ENCODE measurements at places on chromosomes 4 and X.
A peak's percentile ranks its signal among the peaks of the same experiment; 100 is the strongest.

DNA sequence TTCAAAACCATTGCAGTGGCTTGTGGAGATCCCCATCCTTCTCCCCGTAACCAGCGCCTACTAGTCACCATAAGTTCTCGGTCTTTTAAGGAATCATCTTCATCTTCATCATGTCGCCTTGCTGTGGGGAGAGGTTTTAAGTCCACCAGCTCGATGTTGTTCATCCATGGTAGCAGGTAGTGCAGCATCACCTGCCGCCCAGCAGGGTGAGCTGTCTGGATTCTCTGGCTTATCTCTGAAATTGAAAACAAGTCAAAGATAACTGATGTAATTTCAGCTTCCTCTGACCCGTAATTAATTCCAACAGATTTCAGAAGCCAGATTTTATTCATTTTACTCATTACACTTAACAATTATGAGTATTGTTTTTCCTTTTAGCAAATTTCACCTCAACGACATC, 67.4 kb downstream of the ZAR1 start:
- DNase-seq: no peak

DNA sequence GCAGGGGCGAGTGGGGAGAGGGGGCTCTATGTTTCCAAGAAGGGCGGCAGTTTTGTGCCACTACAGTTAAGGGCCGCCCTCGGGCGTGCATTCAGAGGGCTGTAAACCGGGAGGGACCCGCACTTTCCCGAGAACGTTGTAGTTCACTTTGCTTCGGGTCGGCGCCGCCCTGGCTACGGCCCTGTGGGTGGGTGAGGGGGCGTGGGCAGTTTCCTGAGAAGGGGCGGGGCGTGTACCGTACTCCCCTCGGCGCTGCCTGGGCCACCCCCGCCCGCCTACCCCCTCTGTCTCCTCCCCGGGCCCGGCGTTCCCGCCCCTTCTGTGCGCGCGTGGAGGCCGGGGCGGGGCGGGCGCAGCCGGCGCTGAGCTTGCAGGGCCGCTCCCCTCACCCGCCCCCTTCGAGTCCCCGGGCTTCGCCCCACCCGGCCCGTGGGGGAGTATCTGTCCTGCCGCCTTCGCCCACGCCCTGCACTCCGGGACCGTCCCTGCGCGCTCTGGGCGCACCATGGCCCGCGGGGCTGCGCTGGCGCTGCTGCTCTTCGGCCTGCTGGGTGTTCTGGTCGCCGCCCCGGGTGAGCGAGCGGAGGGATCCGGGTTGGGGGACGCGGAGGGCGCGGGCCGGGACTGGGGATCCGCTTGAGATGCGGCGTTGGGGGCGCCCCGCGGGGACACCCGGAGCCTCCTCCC, at the start of gene CD99:
Gene CD99 (plus strand): TSS at position 440 of the 687 bp plus-strand sequence. CDS start 66 bp downstream, at position 506.
- DNase-seq: peak; percentile 69

- DNase-seq: peak; percentile 11
These were observed 91.3 kb downstream of the MFAP3L start for GRCh38 chr4:169934794-169935429.

- DNase-seq: no peak
These were observed 87.0 kb downstream of the KLF8 start for GRCh38 chrX:56319165-56319564.

DNA sequence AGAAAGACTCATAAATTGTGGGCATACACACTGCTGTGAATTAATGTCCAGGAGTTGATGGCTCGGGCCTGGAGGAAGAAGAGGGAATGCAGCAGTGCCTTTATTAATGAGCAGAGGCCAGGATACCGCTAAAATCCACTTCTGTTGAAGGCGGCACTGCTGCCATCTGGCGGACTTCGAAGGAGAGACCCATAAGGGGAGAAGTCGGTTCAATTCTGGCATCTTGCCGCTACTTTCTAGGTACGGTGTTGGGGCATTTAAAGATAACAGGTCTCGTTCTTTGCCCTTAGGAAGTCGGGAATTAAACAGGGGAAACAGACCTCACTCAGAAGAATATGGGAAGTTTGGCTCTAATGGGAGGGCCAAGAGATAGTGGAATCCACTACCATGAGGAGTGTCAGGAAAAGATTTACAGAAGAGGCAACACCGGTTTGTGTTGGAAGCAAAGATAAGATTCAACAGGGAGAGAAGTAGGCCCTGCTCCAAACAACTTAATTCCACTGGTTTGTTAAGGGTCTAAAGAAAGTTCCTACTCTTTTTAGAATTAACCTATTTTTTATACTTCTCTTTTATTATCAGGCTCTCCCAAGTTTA, 133.6 kb upstream of the GIMD1 start:
- peak; percentile 59 for DNase-seq

DNA sequence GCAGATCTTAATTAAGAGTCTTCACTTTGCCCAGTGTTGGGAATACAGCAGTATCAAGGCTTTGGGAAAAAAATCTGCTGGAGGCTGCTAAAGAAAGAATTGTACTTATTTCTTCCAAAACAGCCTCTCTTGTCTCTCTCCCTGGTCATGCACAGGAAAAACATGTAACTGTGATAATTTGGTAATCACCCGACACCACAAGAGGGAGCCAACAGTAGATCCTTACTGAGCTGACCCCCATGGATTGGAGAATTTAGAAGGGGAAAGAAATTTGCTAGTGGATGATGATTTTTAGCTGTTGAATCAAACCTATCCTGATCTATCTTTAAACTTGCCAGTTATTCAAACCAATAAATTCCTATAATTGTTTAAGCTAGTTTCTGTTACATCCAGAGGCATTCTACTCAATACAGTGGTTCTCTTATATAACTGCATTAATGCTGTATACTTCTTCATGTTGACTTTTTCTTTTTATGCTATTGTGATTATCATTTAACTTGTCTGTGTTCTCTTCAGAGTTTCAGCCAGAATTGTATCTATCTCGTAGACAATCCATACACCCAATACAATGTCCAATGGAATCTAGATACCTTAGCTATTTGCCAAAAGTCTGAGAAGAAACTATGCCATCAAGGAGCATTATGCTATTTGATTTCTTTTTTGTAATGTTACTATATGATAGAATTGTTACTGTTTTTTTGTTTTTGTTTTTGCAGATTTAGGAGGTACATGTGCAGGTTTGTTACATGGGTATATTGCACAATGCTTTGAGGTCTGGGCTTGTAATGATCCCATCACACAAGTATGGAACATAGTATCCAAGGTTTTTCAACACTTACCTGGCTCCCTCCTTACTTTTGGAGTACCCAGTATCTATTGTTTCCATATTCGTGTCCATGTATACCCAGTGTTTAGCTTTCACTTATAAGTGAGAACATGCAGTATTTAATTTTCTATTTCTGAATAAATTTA, 31.3 kb upstream of the ARHGEF38 start:
- DNase-seq: peak; percentile 40

DNA sequence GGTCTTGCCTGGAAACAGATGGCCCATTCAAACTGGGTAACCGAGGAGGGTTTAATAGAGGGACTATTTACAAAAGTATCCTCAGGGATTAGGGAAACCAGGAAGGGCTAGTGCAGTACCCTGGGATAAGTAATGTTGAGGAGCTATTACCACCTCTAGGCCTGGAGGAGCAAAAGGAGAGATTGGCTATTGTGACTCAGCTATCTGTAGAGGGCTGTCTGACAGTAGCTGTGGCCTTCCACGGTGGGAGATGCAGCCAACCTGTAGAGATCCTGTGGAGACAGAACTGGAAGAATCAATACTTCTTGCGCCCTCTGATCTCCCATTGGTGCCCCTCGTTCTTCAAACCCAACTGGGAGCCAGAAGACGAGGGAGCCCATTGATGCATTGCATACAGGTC, 34.1 kb upstream of the RPS6KA3 start:
- DNase-seq: peak; percentile 3

DNA sequence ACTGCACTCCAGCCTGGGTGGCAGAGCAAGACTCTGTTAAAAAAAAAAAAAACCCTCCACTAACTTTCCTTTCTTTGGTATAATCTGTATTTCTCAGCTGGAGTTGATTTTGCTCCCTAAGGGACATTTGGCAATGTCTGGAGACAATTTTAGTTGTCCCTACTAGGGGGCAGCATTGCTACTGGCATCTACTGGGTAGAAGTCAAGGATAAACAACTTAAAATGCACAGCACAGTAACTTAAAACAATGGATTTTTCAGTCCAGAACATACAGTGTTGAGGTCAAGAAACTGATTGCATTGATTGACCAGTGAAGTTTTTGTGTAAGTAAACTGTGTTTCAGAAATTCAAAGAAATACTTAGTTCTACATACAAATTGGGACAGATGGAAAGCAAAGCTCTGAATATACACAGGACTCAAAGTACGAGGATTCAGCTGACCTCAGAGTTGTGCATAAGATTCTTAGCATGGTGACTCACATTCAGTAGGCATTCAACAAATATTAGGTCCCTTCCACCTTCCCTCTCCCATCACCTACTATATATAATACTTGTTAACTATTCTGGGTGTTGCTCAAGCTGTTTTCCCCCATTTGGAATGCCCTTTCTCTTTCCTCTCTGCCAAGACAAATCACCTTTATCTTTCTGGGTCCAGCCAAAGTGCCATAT, 8.8 kb downstream of the DDX53 start:
- DNase-seq: no peak

DNA sequence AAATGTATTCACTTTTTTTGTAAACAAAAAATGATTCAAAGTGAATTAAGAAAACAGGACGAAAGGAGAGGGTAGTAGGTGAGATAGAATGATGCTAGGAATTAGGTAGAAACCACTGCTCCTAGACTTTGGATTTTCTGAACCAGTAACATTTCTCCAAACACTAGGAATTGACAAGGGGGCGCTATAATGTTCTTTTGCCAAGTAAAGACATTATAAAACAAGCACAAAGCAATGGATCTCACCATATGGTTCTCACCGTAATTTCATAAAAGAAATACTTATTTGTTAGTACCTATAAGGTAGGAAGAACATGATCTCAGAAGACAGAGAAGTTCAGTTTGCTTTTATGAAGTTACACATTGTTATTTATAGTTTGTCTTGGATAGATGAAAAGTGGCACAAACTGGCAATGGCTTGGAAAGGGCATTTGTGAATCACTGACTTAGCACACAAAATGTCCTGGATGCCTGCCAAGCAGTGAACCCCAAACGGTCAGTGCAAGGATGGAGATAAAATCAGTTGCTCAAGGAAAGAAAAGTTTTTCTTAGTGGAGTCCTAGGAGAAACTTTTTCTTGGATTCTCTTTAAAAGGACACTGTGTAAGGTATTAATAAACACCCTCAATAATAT, 8.1 kb upstream of the TBC1D1 start:
- no peak for DNase-seq

GRCh38 chr4:44985152-44985551, 258.8 kb upstream of the GNPDA2 start:
- no peak for DNase-seq

DNA sequence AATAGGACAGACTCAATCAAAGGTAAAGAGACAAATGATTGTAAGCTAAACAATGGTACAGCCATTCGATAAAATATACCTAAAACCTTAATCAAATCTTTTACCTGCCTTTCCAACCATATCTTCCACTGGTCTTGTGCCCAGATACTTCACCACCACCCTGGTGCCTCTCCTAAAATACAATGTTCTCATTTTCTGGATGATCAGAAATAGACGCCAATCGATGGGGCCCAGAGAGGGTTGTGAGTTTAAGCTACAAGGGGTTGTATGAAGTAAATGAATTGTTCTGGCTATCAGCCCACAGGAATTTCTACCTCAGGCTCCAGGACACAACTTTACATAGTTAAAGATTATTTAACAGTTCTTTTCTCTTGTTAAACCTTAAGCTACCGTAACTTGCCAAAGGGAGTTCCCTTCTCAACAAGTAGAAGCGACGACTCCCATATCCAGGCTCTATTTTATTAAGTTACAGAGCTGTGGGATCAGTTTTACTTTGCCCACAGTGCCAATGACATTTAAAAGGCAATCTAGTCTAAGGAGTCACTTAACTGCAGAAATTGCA, 99.1 kb downstream of the CHRNA9 start:
- DNase-seq: no peak

DNA sequence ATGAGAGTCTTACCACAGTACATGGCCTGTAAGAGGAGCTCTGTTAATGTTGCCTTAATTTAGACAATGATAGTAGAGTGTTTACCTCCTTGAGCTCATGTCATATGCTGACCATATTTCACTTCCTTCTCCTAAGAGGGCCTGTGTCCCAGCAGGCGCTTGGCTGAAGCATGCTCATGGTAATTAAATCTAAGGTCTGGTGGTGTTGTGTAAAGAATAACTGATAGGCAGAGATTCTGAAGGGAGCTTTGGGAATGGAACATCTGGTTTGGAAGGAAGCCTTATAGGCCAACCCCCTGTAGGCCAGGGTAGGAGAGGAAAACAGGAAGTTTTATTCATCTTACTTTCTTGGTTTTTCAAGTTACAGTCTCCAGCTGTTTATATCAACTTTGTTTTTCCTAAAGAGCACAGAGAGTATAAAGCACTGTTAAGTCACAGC, 300.2 kb downstream of the USP46 start:
- DNase-seq: no peak

- DNase-seq: peak; percentile 69
These were observed 729 bp upstream of the CPLX1 start for GRCh38 chr4:826508-827208.

- peak; percentile 28 for DNase-seq
These were observed 13.3 kb upstream of the IL3RA start for GRCh38 chrX:1323315-1323714.

GRCh38 chrX:39174772-39175417, 373.6 kb downstream of the MID1IP1 start:
- DNase-seq: no peak

DNA sequence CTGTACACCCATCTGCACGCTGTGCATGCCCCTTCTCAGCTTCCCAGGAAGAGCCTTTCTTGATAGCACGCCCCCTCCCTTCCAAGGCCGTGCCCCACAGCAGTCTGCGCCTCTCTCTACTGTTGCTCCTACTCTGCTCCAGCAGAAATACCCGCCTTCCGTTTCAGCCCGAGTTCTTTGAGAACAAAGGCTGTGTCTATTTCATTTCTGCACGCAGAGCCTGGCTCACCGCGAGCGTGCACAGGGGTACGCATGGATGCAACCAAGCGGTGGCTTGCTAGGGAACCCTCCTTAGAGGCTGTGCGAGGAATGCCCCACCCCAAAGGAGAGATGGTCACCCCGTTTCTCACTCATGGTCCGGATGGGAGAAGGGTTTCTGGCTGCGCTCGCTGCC, 485 bp downstream of the AADAT start:
- DNase-seq: peak; percentile 90

GRCh38 chr4:64713256-64713840, 304.1 kb upstream of the TECRL start:
- DNase-seq: no peak

DNA sequence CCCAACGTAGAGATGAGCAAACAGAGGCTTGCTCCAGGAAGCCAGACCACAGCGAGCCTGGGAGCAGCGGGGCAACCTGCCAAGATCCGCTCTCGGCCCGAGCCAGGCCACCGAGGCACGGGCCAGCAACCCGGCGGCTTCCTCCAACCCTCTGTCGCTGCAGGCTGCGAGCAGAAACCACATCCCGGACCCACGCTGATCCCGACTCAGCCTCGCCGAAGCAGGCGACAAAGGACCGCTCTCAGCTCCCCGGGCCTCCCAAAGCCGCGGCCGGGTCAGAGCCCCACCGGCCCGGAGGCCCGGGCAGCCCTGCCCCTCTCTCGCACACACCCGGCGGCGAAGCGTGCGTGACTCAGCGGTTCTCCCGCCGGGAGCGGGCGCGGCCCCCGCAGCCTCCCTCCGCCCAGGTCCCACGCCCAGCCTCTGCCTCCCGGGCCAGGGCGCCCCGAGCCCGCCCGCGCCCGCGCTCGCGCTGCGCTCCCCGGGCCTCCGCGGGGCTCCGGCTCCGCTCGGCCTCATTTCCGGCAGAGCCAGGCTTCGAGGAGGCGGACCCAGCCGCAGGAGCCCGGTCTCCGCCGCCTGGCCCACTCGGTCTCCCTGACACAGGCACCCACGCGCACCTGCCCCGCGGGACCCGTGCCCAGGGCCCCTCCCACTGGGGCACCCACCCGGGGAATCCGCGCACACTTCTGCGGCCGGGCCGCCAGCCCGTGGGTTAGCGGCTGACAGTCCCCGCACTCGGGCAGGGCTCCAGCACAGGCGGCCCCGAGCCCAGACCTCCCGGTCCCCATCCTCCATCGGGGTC, 1.7 kb downstream of the PPP2R2C start:
- DNase-seq: peak; percentile 65
